Natural killer cell (primary cell): ENCODE measurements at places on chromosomes 6 and 20. TPM values are rescaled to one million over a fixed set of nuclear protein-coding genes. Genes with fewer than 3 reads are reported as not detected.

DNA sequence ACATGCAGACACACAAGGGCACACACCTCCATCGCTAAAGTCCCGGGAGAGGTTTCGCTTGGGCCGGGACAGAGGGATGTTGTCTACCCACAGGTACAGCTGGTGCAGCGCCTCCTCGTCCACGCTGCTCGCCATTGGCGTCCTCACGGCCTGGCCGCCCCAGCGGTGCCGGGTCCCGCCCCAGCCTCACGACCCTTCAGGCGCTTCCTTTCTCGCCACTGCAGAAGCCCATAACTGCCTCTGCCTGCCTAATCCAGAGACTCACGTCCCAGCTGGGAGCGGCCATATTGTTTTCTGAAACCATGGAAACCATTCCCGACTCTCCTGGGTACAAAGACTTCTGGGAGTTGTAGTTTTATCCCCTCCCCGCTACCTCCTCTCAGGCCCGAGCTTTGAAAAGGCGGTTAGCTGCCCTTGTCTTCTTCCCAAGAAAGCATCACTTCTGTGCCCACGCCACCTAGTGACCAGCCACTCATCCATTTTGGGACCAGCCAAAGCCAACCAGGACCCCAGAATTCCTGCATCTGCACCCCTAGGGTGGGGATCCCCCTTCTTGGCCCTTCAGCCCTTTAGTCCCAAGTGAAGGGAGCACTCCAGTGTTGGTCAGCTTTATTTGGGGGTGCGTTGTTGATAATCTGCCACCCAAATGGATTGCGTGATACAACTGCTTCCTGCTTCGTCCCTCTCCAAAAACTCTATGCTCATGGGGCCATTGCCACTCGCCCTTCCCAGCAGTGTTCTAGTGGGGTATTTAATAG, at the start of gene SPEF1:
SPEF1 (minus strand) TSS at position 296 of the 758 bp plus-strand sequence; CDS start at position 135, 161 bp downstream.
- peaks cover 48% of the 10 kb centered on the region for H3K4me1 ChIP-seq
- peaks cover 15% of the 10 kb centered on the region for H3K27me3 ChIP-seq
- no peak within 1 kb of the TSS for H3K27ac ChIP-seq
- peak; percentile 80 for DNase-seq
- no peaks in the 10 kb centered on the region for H3K36me3 ChIP-seq

GRCh38 chr6:128067446-128068118, 166.7 kb upstream of the THEMIS start:
- no peak for DNase-seq
- no peaks in the 10 kb centered on the region for H3K36me3 ChIP-seq
- H3K27me3 ChIP-seq: no peaks in the 10 kb centered on the region
- H3K4me1 ChIP-seq: no peaks in the 10 kb centered on the region
- H3K4me3 ChIP-seq: no peak overlapping the region
- no peak overlapping the region for H3K27ac ChIP-seq

DNA sequence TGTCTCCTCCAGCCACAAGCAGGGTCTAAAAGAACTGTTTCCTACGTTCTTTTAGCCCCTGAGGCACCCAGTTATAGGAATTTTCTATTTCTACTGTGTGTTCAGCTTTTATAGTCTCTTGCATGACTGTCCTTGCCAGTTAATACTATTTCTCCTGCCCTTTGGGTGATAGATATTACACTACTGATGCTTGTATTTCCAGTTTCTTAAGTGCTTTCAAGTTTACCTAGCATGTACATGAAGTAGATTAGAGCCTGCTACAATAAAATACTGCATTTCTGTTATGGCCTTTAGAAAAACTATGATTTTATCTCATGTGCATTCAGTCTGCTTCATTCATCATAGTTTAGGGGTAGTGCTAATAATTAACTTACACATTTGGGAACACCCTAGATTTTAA, 89.6 kb downstream of the FOXO3 start:
- H3K36me3 ChIP-seq: peaks cover 4% of the 10 kb centered on the region
- no peak for DNase-seq

GRCh38 chr20:14234666-14235295, 102.6 kb downstream of the FLRT3 start:
- H3K36me3 ChIP-seq: no peaks in the 10 kb centered on the region
- no peaks in the 10 kb centered on the region for H3K4me1 ChIP-seq

- H3K27ac ChIP-seq: no peak overlapping the region
- no peaks in the 10 kb centered on the region for H3K4me1 ChIP-seq
- H3K4me3 ChIP-seq: no peak overlapping the region
- no peaks in the 10 kb centered on the region for H3K27me3 ChIP-seq
- no peaks in the 10 kb centered on the region for H3K36me3 ChIP-seq
Measured at GRCh38 chr6:95084867-95085266, 492.5 kb upstream of the MANEA start.

DNA sequence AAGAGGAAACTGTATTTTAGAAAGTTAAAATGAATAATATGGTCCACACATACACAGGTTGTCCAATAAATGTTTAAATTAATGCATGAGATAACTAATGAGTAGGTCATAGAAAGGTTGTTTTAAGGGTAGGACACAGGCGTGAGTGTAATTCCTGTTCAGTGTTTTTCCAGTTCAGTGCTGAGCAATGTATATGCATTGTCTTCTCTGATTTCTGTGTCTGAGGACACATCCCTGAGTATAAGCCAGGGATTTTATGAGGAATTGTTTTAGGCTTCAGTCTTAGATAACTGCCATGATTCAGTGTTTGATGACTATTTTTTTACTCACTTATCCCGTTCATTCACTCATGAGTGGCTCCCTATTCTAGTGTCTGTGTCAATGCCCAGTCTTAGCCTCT, 298.5 kb upstream of the TBX18 start:
- no peak overlapping the region for H3K4me3 ChIP-seq
- no peaks in the 10 kb centered on the region for H3K4me1 ChIP-seq
- no peak for DNase-seq
- no peaks in the 10 kb centered on the region for H3K27me3 ChIP-seq
- no peak overlapping the region for H3K27ac ChIP-seq

DNA sequence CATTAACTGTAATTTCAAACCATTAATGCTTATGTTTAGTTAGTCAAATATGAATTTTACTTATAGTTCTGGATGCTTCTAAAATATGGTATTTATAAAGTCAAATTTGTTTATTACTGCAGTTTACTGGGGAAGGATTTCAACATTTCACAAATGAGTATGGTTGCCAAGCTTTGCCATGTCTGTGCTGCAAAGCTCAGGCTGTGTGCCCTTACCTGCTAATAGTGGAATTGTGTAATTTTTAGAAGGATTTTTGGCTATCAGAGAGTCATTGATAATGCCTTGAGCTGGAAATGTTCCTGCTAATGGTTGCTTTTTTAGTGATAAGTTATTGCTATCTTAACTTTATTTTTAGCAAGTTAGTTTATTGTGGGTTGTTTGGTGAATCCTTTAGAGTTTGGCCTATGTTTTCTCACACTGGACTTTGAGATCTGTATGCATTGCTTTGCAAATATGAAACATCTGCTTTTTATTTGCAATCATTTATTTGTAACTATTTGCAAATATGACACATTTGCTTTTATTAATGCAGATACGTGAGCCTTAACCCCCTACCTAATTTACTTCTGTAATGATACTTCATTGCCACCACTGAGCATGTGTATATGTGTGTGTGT, 105.8 kb downstream of the CD109 start:
- DNase-seq: no peak
- no peak overlapping the region for H3K27ac ChIP-seq
- H3K4me1 ChIP-seq: no peaks in the 10 kb centered on the region
- H3K36me3 ChIP-seq: no peaks in the 10 kb centered on the region

- peak; percentile 56 for DNase-seq
- H3K27me3 ChIP-seq: no peaks in the 10 kb centered on the region
- H3K4me1 ChIP-seq: peaks cover 55% of the 10 kb centered on the region
- H3K36me3 ChIP-seq: no peaks in the 10 kb centered on the region
- H3K27ac ChIP-seq: peak overlapping the region; percentile 77
- no peak overlapping the region for H3K4me3 ChIP-seq
Measured at GRCh38 chr6:106141441-106142237, 55.5 kb downstream of the PRDM1 start.

DNA sequence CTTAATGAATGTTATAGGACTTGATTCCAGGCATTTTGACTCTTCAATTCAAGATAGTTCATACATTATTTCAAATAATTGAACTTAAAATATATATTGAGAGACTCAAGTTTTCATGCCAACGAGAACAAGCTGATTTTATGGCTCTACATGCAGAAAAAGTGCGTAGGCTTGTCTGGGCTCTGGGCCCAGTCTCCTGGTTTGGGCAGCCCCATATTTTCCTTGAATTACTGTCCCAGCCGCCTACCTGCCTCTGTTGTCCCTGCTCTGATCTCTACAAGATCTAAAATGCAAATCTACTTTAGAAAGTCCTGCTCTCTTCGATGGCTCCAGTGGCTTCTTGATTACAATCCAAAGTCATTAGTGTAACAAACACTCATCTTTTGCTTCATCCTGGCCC, 537.4 kb upstream of the CHD6 start:
- H3K36me3 ChIP-seq: no peaks in the 10 kb centered on the region
- no peak overlapping the region for H3K27ac ChIP-seq
- H3K4me1 ChIP-seq: no peaks in the 10 kb centered on the region
- no peak for DNase-seq
- no peaks in the 10 kb centered on the region for H3K27me3 ChIP-seq

- no peaks in the 10 kb centered on the region for H3K4me1 ChIP-seq
- no peaks in the 10 kb centered on the region for H3K27me3 ChIP-seq
- DNase-seq: no peak
- H3K36me3 ChIP-seq: no peaks in the 10 kb centered on the region
- no peak overlapping the region for H3K27ac ChIP-seq
Measured at GRCh38 chr20:16810216-16810615, 62.1 kb downstream of the OTOR start.

- no peaks in the 10 kb centered on the region for H3K27me3 ChIP-seq
- H3K4me3 ChIP-seq: no peak overlapping the region
- H3K36me3 ChIP-seq: no peaks in the 10 kb centered on the region
- no peak for DNase-seq
- no peaks in the 10 kb centered on the region for H3K4me1 ChIP-seq
Measured at GRCh38 chr20:34201531-34201930, 39.7 kb upstream of the ASIP start.

DNA sequence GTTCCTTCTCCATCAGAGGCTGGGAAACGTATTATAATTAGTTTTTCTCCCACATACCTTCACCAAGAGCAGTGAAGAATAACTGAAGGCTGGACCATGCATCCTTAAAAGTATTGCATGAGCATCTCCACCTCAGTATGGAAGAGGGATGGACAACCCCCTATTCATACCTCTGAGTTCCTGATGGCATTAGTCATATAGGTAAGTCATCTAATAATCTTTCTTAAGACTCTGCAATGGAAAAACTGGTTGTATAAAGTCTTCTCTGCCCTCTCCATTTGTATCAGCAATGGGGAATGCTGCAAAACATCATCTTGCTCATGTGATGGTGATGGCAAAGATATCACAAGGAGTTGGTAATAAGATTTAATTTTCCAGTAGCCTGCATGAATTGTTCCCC, 24.5 kb downstream of the PGM3 start:
- no peak for DNase-seq
- H3K27ac ChIP-seq: no peak overlapping the region
- H3K36me3 ChIP-seq: peaks cover 86% of the 10 kb centered on the region
- no peak overlapping the region for H3K4me3 ChIP-seq
- H3K4me1 ChIP-seq: no peaks in the 10 kb centered on the region
- no peaks in the 10 kb centered on the region for H3K27me3 ChIP-seq

GRCh38 chr6:41187924-41188886, 12.7 kb downstream of the TREML2 start:
- no peaks in the 10 kb centered on the region for H3K36me3 ChIP-seq
- H3K27me3 ChIP-seq: no peaks in the 10 kb centered on the region
- no peak overlapping the region for H3K27ac ChIP-seq
- DNase-seq: no peak

DNA sequence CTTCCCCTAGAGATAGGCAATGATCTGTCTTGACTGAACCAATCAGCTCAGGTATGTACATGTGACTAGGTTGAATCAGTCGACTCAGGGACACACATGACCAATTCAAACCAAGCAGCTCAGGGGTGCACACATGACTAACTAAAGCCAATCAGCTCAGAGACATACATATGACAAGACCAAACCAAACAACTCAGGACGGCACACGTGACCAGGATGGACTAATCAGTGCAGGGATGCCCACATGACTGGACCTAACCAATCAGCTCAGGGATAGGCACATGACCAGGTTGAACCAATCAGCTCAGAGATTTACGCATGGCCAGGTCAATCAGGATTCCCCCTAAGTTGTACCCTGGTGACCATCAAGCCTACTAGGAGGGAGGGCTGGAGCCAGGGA, 310.3 kb downstream of the CDH26 start:
- no peak overlapping the region for H3K4me3 ChIP-seq
- H3K27ac ChIP-seq: no peak overlapping the region
- H3K36me3 ChIP-seq: no peaks in the 10 kb centered on the region
- H3K27me3 ChIP-seq: no peaks in the 10 kb centered on the region
- no peaks in the 10 kb centered on the region for H3K4me1 ChIP-seq

DNA sequence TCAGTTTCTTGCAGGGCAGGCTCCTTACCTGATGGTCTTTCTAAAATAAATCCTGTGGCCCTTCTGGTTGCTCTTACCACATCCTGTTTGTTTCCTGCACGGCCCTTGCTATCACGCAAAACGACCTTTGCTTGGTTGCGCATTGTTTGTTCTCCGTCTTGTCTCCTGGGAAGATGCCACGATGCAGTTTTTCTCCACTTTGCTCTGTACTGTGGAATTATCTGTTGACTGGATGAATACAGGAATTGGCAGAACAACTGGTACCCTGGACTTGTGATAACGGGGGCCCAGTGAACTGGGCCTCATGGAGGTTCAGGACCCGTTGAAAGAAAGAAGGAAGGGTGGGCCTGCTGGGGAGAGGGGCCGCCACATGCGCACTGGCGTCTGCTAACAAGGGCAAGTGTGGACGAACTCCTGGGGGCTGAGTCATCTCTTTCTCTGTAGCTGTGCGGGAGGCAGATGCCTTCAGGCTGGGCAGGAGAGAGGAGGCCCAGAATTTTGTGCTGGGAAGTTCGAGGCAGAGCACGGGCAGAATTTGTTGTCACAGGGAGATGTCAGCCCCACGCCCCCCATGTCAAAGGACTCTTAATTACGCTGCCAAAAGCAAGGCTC, 139.9 kb downstream of the BMP7 start:
- H3K4me1 ChIP-seq: no peaks in the 10 kb centered on the region
- no peak for DNase-seq
- H3K27ac ChIP-seq: no peak overlapping the region

PKIB gene
- 0.95 TPM for total RNA-seq

CDH4 gene
- not detected for total RNA-seq

MAS1 gene
- total RNA-seq: not detected

SIRPG gene
- 3.9 TPM for total RNA-seq

MYCT1 gene
- 0.55 TPM for total RNA-seq

C6orf52 gene
- 0.58 TPM for total RNA-seq
